Uterus (tissue), 4 donors: ENCODE measurements at places on chromosomes 5 and 9. TPM values are rescaled to one million over a fixed set of nuclear protein-coding genes. Genes with fewer than 3 reads are reported as not detected.

Gene AQP3
- 2.8 TPM for total RNA-seq

- peak within 1 kb of the TSS; percentile 90 for H3K27ac ChIP-seq
- no peaks in the 10 kb centered on the region for H3K27me3 ChIP-seq
- H3K4me1 ChIP-seq, result no peaks in the 10 kb centered on the region
- peak; percentile 73 for DNase-seq
- H3K36me3 ChIP-seq, result no peaks in the 10 kb centered on the region
Measured at GRCh38 chr5:35230038-35230611, at the start of gene PRLR. TSS of gene PRLR (minus strand) at chr5:35230487. CDS start at chr5:35089620, 140,867 bp downstream.

DNA sequence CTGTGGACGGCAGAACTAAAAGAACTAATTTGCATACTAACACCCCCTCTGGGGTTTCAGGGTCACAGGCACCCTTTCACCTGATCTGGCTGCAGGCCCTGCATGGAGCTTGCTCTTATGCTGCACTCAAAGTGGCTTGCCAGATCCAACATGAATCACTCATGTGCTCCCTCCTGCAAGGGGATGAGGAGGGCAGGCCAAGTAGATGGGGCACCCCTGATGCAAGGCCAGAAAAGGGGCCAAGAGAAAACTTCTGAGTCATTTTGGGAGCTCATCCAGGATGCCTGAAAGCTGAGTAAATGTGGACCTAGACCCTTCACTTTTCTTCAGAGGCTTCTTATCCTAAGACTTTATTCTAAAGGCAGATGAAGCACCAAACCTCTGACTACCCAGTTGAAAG is 558.5 kb upstream of the PTGER4 start:
- DNase-seq, result no peak
- H3K4me1 ChIP-seq, result no peaks in the 10 kb centered on the region
- no peak overlapping the region for H3K27ac ChIP-seq
- H3K4me3 ChIP-seq, result no peak overlapping the region
- no peaks in the 10 kb centered on the region for H3K36me3 ChIP-seq

DNA sequence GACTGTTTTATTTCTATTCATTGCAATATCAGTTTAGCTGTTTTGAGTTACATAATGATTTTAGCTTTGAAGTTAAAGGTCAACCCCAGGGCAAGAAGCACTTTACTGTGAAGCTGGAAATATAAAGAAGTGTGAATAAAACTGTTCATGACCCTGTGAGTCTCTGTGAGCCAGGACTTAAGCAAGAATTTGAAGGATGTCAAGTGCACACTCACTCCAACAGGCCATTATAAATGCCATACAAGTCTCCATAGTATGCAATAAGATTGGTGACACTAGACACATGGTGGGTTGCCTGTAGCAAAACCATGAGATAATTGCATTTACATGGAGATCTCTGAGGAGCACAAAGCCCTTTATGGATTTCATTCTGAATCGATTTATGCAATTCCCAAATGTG is 318.7 kb upstream of the ITGA1 start:
- H3K36me3 ChIP-seq, result no peaks in the 10 kb centered on the region
- no peak overlapping the region for H3K27ac ChIP-seq
- no peaks in the 10 kb centered on the region for H3K27me3 ChIP-seq
- no peaks in the 10 kb centered on the region for H3K4me1 ChIP-seq
- H3K4me3 ChIP-seq, result no peak overlapping the region

DNA sequence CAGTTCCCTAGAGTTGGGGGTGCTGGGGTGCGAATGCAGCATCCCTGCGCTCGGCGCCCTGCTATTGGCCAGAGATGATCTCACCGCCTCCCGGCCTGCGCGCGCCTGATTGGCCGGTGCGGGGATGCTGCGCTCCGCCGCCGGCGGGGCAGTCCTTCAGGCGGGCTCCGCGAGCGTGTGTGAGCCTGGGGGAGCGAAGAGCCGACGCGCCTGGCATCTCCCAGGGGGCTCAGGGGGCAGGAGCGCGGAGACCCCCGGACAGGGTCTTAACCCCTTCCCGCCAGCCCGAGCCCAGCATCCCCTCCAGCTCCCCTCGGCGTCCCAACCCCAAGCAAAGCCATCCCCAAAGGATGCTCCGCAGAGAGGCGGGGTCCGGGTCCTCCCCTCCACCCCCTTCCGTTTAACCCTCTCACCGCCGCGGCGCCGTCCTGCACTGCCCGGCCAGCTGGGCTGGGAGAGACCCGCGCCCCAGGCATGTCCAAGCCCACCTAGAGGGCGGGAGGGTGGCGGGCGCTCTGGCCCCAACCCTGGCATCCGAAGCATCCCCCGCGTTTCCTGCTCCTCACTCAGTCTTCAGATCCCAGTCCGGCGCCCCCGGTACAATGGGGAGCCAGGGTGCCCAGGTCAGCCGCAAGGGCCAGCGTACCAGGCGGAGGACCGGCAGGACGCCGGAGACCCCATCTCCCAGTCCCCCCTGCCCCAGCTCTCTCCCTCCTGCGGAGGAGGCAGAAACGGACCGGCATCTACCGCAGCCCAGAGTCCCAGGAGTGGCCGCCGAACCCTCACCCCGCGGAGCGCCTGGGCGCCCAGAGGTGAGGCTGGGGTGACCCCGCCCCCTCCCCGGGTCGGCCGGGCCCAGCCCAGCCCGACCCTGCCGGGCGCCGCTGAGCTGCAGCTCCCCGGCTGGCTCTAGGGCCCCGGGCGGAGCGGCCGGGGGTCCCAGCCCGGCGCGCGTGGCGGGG is 19.3 kb upstream of the TOR2A start:
- H3K36me3 ChIP-seq, result no peaks in the 10 kb centered on the region
- H3K27me3 ChIP-seq, result peaks cover 8% of the 10 kb centered on the region
- no peak overlapping the region for H3K27ac ChIP-seq
- DNase-seq, result no peak
- H3K4me1 ChIP-seq, result peaks cover 9% of the 10 kb centered on the region
